ENCODE measurements at places on chromosomes 12 and 14.

GRCh38 chr12:132191715-132192553 lies 47.7 kb downstream of the NOC4L start:
- DNase-seq, result no peak

DNA sequence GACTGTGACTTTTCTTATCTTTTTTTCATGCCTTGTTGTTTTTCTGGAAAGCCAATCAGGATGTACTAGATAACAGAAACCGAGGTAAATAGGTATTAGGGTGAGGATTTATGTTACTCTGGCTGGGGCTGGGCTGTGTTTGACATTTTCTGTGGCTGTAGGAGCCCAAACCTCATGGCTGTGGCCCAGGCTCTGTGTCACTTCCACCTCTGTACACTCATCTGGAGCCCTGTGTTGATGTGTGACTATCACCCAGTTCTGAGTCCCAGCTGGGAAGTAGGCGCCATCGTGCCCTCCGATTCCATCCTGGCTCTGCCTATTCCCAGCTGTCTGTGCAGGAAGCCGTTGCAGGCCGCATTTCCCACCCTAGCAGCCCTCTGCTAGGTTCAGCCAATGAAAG lies 1.6 kb upstream of the HHIPL1 start:
- no peak for DNase-seq

DNA sequence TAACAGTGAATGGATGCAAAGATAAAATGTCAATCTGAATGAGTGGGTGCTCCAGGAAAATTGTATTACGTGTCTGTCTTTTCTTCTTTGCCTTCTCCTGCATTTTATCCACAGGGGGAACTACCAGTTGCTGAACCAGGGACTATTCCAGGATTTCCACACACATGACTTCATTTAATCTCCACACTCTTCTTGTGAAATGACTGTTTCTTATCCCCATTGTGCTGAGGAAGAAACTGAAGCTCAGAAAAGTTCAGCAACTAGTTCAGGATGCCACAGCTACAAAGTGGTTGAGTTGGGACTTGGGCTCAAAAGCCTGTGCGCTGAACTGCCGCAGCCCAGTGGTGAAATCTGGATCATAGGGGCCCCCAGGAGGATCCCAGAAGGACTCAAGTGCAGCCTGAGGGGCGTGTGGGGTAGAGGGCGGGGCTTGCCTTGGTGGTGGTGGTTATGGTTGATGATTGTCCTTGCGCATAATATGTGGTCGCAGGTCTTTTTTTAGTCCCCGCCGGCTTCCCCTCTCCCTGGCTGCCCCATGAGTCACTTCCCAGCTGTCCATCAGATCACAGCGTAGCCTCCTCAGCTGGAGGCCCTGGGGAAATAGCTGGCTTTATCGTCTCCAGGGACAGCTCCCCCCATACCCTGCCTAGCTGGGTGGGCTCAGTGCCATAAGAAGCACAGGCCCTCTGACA lies 235.2 kb upstream of the CRY1 start:
- no peak for DNase-seq

- DNase-seq, result no peak
These were observed 8.8 kb downstream of the VPS37B start for GRCh38 chr12:122886851-122887818.

GRCh38 chr12:24743941-24744793 lies 204.7 kb downstream of the BCAT1 start:
- no peak for DNase-seq

GRCh38 chr12:7093486-7093885 lies 1.2 kb upstream of the C1R start:
- DNase-seq, result no peak

GRCh38 chr12:22271023-22271422 lies 63.5 kb downstream of the ST8SIA1 start:
- DNase-seq, result no peak

DNA sequence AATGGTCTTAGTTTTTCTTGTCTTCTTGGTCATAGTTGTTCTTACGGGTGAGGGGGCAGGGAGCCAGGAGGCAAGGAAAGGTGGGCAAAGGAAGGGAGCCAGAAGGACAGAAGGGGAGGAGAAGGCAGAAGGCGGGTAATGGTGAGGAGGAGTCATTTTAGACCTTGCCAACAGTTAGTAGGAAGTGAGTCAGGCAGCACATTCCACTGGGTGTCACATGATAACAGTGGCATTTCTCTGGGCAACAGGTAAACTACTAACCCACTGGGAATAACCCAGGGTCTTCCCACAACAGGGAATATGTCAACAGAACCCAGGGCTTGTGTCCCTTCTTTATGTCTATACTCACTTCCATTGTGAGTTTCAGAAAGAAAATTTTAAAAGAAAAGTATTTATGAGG lies 127.6 kb downstream of the SLC8A3 start:
- no peak for DNase-seq

GRCh38 chr14:103444837-103445524 lies 59.8 kb downstream of the MARK3 start:
- DNase-seq, result no peak

DNA sequence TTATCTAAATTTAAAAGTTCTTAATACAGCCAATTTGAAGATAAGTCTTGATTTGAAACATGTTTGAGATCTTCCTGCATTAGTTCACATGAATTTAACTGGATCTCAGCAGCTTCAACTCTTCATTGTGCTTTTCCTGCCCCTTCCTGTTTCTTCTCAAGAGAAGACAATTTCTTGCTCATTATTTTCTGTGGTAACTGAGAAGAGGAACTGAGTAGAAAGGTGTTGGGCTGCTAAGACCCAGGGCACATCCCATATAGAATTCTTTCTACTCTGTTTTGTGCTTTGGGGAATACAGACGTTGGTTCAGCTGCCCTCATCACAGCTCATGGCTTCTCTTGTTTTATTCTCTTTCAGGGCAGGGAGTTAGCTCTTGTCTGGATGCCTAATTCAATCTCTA lies 110.2 kb downstream of the SNAPC1 start:
- no peak for DNase-seq

GRCh38 chr12:17992002-17992656 lies 97.9 kb downstream of the RERGL start:
- DNase-seq, result no peak

DNA sequence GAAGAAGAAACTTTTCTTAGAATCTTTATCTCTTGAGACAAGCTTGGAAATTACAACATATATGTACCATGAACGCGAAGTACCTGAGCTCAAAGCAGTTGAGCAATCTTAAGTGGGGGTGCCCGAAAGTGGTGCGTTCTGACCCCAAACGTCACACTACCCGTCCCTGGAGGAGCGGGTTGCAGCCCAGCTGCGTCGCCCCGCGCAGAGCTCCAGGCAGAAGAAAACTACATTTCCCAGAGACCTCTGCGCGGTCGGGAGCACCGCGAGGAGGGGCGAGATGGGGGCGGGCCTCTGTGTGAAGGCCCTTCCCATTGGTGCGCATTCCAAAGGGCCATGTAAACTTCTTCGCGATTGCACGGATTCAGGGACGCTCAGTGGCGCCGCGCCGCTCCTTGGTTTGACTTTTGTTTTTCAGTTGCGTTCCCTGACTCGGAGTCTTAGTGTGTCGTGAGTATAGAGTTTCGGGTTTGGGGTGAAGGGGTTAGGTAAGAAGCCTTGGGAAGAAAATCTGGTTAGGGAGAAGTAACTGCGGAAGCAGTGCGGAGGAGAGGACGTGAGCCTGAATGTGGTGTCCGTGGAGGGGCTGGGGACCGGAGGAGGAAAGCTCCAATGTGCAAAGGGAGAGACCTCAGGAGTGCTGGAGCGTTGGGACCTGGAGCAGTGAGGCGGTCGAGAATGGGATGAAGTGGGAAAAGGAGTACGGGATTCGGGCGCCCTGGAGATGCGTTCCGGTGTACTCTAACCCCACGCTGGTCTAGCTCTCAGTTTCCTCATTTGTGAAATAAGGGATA lies at the start of gene CCDC77:
Gene CCDC77 (plus strand): TSS at position 410 of the 794 bp plus-strand sequence. CDS start 7,740 bp downstream, outside the sequence.
- peak; percentile 82 for DNase-seq

DNA sequence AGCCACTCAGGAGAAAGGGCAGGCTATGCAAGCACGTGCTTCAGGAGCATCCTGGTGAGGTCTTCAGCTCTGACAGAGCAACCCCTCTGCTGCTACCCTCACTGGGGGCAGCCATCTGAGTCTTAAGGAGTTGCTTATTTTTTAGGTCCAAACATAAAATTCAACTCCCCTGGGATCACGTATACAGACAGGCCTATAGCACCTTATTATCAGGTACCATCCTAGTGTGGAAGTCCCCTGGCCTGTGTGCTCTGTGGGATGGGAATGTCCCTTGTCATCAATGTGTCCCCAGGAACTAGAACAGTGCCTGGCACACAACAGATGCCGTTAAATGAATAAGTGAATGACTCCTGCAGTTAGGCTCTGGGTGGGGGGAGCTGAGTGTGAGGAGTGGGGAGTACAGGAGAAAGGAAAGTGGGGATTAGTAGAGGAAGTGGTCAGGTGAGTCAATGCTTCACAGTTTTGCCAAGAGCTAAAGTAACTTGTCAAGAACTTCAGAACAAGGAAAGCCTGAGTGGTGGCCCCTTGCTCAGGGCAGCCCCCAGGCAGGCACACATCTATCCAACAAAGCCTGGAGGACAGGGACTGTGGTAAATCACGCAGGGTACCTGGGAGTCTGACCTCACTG lies 33.5 kb downstream of the DAD1 start:
- no peak for DNase-seq

DNA sequence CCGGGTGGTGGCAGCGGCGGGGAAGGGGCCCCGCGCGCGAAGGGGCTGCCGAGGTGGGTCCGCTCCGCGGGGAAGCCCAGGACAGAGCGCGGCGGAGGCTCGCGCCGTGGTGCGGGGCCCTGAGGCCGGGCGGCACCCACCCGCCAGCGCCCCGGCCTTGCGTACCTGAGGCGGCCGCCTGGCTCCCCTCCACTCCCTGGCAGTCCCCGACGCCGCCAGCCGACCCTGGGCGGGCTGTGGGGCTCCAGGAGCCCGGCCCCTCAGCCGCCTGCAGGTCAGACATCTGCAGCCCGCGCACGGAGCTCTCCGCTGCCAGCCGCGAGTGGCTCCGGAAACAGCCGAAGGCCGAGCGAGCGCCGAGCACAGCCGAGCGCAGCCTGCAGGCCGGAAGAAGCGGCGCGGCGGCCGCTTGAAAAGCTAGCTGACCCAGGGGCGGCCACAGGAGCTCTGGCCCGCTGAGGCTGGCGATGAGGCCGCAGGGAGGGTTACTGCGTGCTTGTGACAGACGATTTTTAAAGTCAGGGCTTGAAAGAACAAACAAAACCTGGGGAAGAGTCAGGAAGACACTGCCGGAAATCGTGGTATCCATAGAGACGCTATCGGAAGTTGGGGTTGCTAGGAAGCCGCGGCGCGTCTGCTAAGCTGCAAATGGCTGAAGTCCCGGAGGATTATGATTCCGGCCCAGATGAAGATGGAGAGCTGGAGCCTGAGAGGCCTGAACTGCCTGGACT lies at the start of the genes SAMD15 and TMED8:
Gene SAMD15 (plus strand): TSS at position 609 of the 731 bp plus-strand sequence. CDS start 40 bp downstream, at position 649.
Gene TMED8 (minus strand): TSS at position 324 of the 731 bp plus-strand sequence. CDS start 41 bp downstream, at position 283.
- DNase-seq, result peak; percentile 63

DNA sequence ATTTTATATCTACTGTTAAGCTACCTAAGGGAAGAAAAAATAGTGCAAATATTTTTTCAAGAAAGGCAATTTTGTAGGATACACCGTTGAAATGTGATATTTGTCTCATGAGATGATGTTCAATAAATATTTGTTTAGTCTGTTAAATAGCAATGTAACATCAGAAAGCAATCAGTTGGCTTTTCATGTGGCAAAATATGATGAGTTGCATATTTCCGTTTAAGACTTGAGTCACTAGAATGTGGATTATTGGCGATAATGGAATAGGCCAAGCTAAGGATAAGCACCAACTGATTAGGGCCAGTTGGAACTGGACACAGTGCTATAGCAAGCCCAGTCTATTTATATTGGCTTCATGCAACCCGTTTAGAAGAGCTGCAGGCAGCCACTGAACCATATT lies 250.4 kb upstream of the SLC16A7 start:
- DNase-seq, result no peak

- no peak for DNase-seq
These were observed 15.7 kb upstream of the CRY1 start for GRCh38 chr12:107108995-107109508.

GRCh38 chr12:3073438-3074250 lies 3.5 kb upstream of the TSPAN9 start:
- peak; percentile 79 for DNase-seq

GRCh38 chr14:44962334-44963043 lies 499 bp downstream of the TOGARAM1 start:
- DNase-seq, result peak; percentile 18

GRCh38 chr14:28340816-28341215 lies 425.8 kb upstream of the FOXG1 start:
- no peak for DNase-seq

GRCh38 chr12:56687223-56688128 lies 608 bp downstream of the PTGES3 start:
- DNase-seq, result no peak

DNA sequence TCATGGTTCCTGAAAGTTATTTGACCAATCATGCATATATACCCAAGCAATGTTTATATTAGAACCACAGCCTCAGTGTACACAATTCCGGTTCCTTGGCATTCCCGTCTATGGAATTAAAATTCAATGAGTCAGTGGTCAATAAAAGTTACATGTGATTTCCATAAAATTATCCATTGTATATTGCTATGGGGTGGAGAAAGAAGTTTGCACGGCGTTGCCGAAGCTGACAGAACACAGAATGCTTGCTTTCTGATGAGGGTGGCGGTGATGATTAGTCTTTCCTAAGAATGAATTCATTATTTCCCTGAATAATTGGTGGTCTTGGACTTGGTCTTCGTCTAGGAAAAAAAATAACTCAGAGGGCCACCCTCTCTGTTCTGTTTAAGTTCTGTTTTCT lies 214.1 kb downstream of the ANO2 start:
- DNase-seq, result no peak

DNA sequence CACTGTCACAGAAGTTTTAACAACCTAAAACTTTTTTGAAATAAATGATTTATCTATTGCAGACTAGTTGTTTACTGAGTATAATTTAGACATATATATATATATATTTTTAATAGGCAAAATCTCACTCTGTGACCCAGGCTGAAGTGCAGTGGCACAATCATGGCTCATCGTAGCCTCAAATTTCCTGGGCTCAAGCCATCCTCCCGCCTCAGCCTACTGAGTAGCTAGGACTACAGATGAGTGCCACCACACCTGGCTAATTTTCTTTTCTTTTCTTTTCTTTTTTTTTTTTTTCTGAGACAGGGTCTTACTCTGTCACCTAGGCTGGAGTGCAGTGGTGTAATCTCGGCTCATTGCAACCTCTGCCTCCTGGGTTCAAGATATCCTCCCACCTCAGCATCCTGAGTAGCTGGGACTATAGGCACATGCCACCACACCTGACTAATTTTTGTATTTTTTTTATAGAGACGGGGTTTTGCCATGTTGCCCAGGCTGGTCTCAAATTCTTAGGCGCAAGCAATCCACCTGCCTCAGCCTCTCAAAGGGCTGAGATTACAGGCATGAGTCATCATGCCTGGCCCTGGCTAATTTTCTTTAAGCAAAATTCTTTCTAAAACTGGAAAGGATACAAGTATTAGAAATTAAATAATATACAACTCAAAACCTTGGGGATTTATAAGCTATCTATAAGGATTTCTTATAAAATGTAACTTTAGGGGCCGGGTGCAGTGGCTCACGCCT lies 23.1 kb downstream of the EEA1 start:
- DNase-seq, result no peak

DNA sequence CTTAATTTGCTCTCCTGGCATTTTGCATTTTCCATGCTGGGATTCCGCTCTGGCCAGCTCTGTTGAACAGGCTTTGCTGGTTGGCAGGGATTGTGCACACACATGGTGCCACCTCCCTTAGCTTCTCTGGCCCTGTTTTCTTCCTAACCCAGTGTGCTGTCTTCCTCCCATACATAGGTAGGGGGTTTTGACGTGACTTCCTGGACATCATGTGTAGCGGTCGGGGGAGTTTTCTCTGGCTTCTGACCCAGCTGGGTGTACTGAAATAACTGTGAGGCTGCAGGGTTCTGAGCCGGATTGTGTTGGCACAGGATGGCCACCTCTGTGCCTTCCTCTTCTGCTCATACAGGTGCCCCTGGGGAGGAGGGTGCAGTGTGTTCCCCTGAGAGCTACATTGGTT lies 25.7 kb downstream of the C14orf132 start:
- DNase-seq, result no peak
